ENCODE measurements at places on chromosomes 7 and 10.

DNA sequence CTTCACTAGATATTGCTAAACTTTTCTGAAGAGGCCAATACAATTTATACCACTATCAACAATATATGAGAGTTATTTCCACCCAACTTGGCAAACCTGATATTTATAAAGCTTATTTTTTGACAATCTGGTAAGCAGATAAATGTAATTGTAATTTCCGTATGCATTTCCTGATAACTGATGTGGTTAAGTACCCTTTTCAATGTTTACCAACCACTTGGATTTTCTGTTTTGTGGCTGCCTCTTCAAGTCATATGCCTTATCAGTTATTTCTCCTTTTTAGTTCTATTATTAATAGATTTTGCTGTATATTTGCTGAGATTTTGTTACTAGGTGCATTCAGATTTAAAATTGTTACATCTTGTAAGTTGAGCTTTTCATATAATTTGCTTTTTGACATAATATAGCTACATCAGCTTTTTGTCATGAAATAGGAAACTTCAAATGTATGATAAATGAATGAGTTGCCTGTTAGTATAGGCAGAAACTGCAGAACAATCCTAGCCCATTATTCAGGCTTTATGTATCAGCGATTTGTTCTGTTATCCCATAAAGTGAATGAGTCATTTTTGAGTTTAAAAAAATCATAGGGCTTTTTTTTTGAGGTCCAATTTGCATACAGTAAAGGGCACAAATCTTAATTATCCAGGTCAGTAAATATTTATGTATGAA is 11.5 kb downstream of the SGPL1 start:
- DNase-seq: no peak

GRCh38 chr10:73839276-73839966 is 28.0 kb upstream of the NDST2 start:
- no peak for DNase-seq

GRCh38 chr10:12707461-12708185 is 293.9 kb downstream of the CCDC3 start:
- DNase-seq: no peak

DNA sequence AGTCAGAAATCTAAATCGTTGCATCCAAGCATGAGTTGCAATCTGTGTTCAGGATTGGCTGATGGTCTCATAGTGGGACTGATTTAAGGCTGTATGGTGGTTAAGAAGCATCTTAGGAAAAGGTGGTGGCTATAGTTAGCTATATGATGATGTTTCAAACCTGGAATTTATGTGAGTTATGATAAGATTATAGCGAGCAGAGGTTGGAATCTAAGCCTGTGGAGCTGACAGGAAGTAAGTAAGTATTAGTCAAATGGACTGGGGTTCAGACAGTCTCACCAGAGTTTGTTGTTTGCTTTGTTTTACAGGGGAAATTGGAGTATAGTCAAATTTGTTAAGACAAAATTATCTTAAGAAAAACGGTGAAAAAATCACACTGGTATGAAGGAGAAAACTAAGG is 56.7 kb downstream of the ANKRD7 start:
- no peak for DNase-seq
